Peyer's patch (tissue), 4 donors: ENCODE measurements at places on chromosomes 3 and 15.

DNA sequence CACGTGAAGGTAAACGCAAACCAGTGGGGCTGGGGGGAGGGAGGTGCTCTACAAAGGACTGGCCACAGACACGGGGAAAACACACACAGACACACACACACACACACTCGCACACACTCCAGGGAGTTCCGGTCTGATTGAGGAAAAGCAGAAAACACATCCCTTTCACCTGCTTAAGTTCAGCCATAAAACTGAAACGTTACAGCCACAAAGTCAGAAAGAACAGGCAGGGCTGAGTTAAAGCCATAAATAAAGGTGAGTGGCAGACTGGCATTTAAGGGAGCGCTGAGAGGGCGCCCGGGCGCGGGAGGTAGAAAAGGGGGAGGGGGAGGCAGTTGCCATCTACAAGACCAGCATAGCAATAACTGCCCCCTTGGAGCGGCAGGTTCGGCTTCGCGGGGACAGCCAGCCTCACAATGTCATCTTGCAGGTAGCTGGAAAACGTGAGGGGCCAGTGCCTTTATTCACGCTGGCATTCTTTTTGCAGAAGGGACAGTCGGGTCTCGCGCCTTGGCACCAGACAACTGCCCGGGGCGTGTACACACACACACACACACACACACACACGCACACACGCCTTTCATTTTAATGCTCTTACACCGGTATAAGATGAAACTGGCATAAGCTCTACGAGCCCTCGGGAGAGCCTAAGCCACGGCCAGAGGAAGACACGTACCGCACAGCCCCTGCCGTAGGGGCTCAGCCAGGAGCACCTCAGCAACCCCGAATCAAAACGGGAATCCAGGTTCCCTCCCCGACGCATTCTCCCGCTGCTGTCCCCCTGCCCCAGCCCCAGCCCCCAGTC, 866 bp downstream of the TNIK start:
- H3K4me3 ChIP-seq, result peak overlapping the region; percentile 69
- H3K27ac ChIP-seq, result peak overlapping the region; percentile 68
- H3K4me1 ChIP-seq, result peaks cover 3% of the 10 kb centered on the region
- DNase-seq, result peak; percentile 73
- H3K36me3 ChIP-seq, result no peaks in the 10 kb centered on the region

GRCh38 chr15:72614810-72615532, 39.5 kb upstream of the GOLGA6B start:
- H3K36me3 ChIP-seq, result no peaks in the 10 kb centered on the region
- no peaks in the 10 kb centered on the region for H3K27me3 ChIP-seq
- no peak for DNase-seq
- no peak overlapping the region for H3K27ac ChIP-seq
- H3K4me3 ChIP-seq, result no peak overlapping the region

GRCh38 chr3:186544281-186544680, at the start of gene CRYGS:
Gene CRYGS, minus strand, starts transcription at chr3:186544380. Its CDS starts 54 bp downstream, at chr3:186544326.
- no peak for DNase-seq
- H3K4me1 ChIP-seq, result no peaks in the 10 kb centered on the region
- no peaks in the 10 kb centered on the region for H3K27me3 ChIP-seq
- no peak within 1 kb of the TSS for H3K27ac ChIP-seq
- H3K4me3 ChIP-seq, result no peak within 1 kb of the TSS
- H3K36me3 ChIP-seq, result peaks cover 10% of the 10 kb centered on the region

DNA sequence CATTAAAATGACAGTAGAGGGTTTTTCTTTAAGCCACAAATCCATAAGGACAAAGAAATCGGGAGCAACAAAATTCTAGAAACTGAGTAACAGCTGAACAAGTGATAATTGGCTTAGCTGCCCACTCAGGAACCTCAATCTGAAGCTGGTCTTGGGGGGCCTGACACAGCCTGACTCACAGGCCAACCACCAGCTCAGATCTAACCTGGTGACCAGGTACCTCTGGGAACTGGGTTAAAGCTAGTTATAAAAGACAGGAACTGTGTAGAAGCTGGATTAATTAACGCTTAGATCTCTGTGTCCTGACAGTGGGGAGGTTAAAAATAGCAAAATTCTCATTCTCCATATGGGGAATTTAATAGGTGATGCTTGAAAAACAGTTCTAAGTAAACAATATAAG, 161.9 kb downstream of the PLCL2 start:
- no peaks in the 10 kb centered on the region for H3K27me3 ChIP-seq
- no peaks in the 10 kb centered on the region for H3K4me1 ChIP-seq
- no peaks in the 10 kb centered on the region for H3K36me3 ChIP-seq
- H3K4me3 ChIP-seq, result no peak overlapping the region
- DNase-seq, result no peak
